ENCODE measurements at places on chromosomes 7 and 10.

- DNase-seq = peak; percentile 75
Observed at GRCh38 chr7:45089341-45089891, 647 bp upstream of the NACAD start.

GRCh38 chr10:131925716-131926115 is 24.9 kb downstream of the PPP2R2D start:
- DNase-seq = no peak

- no peak for DNase-seq
Observed at GRCh38 chr10:72295330-72295910, 21.7 kb downstream of the DDIT4 start.

GRCh38 chr10:132461103-132461682 is 64.2 kb downstream of the PWWP2B start:
- no peak for DNase-seq

GRCh38 chr7:141466151-141466904 is 84.9 kb upstream of the AGK start:
- no peak for DNase-seq

GRCh38 chr10:132861116-132861691 is 75.3 kb upstream of the NKX6-2 start:
- no peak for DNase-seq

GRCh38 chr7:135342887-135343286 is 109.2 kb downstream of the STRA8 start:
- DNase-seq = no peak

- no peak for DNase-seq
Observed at GRCh38 chr10:36765782-36766414, 359.5 kb upstream of the ANKRD30A start.

DNA sequence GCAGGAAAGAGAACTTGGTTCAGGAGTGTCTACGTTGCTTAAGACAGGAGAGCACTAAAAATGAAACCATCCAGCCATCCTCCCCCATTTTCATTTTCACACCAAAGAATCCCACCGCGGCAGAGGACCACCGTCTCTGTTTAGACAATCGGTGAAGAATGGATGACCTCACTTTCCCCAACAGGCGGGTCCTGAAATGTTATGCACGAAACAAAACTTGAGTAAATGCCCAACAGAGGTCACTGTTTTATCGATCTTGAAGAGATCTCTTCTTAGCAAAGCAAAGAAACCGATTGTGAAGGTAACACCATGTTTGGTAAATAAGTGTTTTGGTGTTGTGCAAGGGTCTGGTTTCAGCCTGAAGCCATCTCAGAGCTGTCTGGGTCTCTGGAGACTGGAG is 1.4 kb upstream of the IL6 start:
- DNase-seq = no peak

- DNase-seq = no peak
Observed at GRCh38 chr7:27141923-27142579, 1.4 kb downstream of the HOXA5 start.

GRCh38 chr7:134991469-134992339 is 5.4 kb downstream of the AGBL3 start:
- no peak for DNase-seq

DNA sequence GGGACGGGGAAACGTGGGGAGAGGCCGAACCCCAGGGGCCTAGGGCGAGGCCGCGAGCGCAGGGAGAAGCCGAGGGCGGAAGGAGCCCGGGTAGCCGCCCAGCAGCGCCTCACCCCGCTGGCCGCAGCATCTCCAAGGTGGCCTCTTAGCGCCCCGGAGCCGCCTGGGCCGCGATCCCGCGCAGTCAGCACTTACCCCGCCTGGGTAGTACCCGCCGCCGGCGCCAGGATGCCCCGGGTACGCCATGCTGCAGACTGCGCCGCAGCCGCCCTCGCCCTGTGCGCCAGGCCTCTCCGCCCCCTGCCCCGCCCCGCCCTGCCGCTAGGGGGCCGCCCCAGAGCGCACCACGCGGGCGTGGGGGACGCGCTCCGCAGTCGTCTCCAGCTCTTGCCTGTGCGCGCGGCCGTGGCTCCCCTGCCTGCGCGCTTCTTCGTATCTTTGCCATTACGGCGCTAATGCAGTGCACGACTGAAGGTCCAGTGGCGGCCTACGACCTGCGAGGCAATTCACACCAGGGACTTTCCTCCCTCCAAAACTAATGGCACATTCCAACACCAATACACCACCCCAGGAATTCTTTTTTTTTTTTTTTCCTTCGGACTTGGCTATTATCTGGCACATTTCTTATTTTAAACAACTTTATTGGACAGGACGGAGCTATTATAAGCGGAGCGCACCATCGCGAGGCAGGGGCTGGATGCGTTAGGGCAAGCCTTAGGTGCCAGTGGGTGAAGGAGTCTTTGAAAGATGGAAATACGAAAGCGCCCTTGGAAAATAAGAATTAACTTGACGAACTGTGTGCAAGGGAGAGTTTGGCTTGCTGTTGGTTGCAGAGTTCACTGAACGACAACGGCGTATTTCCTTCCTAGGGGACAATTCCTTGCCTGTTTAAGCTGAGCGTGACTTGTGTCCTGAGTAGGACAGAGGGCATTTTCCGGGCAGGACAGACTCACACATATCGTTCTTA is at the start of gene SRI:
Gene SRI, minus strand, starts transcription at position 258 of the 967 bp plus-strand sequence. Its CDS starts 12 bp downstream, at position 246.
- peak; percentile 91 for DNase-seq

- DNase-seq = no peak
Observed at GRCh38 chr10:78571891-78572290, 496.9 kb upstream of the ZMIZ1 start.

- DNase-seq = no peak
Observed at GRCh38 chr7:134651991-134652390, 5.3 kb downstream of the BPGM start.

- DNase-seq = no peak
Observed at GRCh38 chr7:1385809-1386622, 73.3 kb downstream of the MICALL2 start.

DNA sequence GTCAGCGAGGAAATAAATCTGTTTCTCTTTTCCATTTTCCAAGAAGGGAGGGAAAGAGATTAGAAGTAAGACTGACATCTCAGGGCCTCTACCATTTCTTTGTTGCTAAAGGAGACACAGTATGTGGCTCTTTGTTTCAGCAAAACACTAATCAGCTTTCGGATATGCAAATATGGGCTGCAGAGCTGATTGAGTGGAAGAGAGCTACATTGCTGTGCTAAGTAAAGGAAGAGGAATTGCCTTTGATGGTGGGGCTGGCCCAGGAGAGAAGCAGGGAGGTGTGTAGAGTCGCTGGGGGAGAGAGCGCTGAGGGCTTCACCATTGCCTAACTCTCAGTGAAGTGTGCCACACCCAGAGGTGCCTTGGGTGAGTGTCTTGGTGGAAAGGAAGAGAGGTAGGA is 284.8 kb downstream of the SDK1 start:
- no peak for DNase-seq

- no peak for DNase-seq
Observed at GRCh38 chr7:110347081-110347480, 743.8 kb upstream of the LRRN3 start.

GRCh38 chr7:47405921-47406800 is 175.8 kb downstream of the TNS3 start:
- no peak for DNase-seq

GRCh38 chr7:38321967-38322366 is 48.5 kb upstream of the TARP start:
- no peak for DNase-seq

DNA sequence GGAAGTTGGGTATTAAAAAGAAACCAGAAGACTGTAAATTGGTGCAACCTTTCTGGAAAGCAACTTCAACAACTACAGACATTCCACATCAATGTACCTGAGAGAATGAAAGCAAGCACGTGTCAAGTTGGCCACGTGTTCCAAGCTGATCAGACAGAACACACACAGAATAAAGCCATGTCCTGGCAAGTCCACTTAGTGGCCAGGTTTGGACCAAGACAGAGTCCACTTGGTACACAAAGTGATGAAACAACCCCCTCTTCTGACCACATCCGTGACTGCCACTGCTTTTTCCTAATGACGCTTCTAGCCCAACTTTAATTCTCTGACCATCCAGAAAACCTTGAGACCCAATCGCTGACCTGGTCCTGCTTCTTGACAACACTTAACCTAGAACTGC is 109.4 kb downstream of the ABLIM1 start:
- DNase-seq = no peak

GRCh38 chr7:153886506-153887441 is 165.4 kb upstream of the DPP6 start:
- DNase-seq = no peak

- DNase-seq = no peak
Observed at GRCh38 chr7:77157446-77157845, 35.0 kb downstream of the CCDC146 start.

DNA sequence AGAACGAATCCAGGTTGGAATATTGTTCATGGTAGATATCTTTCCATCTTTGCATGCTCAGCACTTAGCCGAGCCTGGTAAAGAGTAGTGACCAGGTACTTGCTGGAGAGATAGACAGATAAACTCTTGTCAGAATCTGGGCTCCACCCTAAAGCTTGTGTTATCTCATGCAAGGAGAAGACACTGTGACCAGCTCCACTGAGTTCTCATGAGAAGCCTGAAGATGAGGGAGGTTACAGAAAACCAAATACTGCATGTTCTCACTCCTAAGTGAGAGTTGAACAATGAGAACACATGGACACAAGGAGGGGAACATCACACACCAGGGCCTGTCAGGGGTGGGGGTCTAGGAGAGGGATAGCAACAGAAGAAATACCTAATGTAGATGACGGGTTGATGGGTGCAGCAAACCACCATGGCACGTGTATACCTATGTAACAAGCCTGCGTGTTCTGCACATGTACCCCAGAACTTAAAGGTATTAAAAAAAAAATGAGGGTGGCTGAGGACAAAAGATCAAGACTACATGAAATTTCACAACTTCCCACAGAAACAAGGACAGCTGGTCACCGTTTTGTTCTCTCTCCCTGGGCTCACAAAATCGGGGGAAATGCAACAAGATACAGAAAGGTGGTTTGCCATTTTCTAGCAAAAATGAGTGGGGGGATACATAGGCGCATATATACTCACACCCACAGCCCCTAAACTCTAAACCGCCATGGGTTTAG is 17.4 kb downstream of the DLG5 start:
- no peak for DNase-seq

- no peak for DNase-seq
Observed at GRCh38 chr10:78559661-78560340, 509.0 kb upstream of the ZMIZ1 start.

- DNase-seq = no peak
Observed at GRCh38 chr7:70645279-70645678, 486.7 kb upstream of the GALNT17 start.

DNA sequence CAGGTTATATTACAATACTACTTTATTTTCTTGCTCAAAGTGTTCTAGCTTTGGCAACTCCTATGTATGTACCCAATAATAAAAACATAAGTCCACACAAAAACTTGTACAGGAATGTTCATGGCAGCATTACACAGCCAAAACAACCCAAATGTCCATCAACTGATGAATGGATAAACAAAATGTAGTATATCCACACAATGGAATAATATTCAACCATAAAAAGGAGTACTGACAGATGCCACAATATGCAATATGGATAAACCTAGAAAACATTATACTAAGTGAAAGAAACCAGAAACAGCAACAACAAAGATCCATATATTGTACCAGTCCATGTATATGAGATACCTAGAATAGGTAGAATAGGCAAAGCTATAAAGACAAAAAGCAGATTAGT is 21.0 kb downstream of the PPA1 start:
- DNase-seq = no peak
